ENCODE measurements at places on chromosomes 3 and 15. TPM values are rescaled to one million over a fixed set of nuclear protein-coding genes. Genes with fewer than 3 reads are reported as not detected.

Gene WDR5B
- 7.8 TPM for polyA plus RNA-seq

GRCh38 chr15:36498401-36498800 is 81.0 kb upstream of the CDIN1 start:
- DNase-seq: no peak

Gene RTP4
- 0.76 TPM for polyA plus RNA-seq

Gene ZNF662
- polyA plus RNA-seq: 30.3 TPM

DNA sequence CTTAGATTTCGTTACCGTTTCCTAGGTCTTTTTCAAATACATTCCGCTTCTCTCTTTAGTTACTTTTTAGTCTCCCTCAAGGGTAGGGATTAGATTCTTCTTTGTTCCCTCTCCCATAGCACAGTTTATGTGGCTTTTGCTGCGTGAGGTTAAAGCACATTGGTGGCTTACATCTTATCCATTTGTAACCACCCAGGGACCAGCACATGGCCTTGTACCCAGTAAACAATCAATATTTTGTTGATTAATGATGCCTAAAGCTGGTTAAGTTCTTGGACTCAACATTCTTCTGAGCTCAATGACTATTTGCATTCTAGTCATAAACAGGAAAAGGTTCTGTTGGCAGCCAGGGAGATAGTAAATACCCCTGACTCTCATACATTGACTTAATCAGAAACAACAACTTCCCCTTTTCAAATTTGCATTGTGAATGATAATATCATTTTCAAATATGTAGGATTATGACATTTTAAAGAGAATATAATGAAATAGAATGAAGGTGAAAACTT is 60.2 kb downstream of the CACNA1D start:
- no peak for DNase-seq

GRCh38 chr15:31561156-31561555 is 234.5 kb downstream of the KLF13 start:
- DNase-seq: no peak

Gene CPLX3
- polyA plus RNA-seq: not detected

Gene GJD2
- polyA plus RNA-seq: not detected

GRCh38 chr3:30605005-30605404 is 1.4 kb upstream of the TGFBR2 start:
- no peak for DNase-seq

Gene GRAMD2A
- 11.0 TPM for polyA plus RNA-seq

GRCh38 chr3:51673802-51674654 is 3.0 kb downstream of the TEX264 start:
- no peak for DNase-seq

Gene TMEM108
- polyA plus RNA-seq: 3.6 TPM

GRCh38 chr3:112647122-112647521 is 6.2 kb upstream of the CCDC80 start:
- DNase-seq: no peak

- no peak for DNase-seq
Measured at GRCh38 chr3:83438188-83438587, 1520.6 kb upstream of the CADM2 start.

Gene MOBP
- 0.07 TPM for polyA plus RNA-seq

- no peak for DNase-seq
Measured at GRCh38 chr15:29731865-29732264, 90.4 kb downstream of the TJP1 start.

Gene C2CD4A
- polyA plus RNA-seq: 0.24 TPM

DNA sequence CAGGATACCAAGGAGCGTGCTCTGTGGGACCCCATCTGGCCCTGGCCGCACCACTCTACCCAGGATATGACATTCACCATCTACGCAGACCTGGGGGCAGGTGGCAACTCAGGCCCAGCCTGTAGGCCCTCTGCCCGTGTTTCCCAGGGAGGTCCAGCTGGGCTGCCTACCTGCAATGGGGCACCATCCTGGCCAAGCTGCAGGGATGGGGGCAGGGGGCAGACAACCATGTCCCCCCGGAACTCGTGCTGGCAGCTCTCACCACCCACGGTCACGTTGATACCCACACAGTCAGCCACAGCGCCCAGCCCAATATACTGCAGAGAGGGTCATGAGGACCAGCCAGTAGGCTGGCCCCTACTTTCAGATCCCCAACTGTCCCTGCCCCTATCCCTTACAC is 7.9 kb downstream of the MST1R start:
- DNase-seq: no peak

GRCh38 chr3:153734777-153735551 is 386.2 kb upstream of the ARHGEF26 start:
- DNase-seq: no peak

- no peak for DNase-seq
Measured at GRCh38 chr3:194259982-194260766, 91.0 kb downstream of the CPN2 start.

Gene TGFBR2
- polyA plus RNA-seq: 89.8 TPM

Gene SERINC4
- not detected for polyA plus RNA-seq

Gene ROBO1
- polyA plus RNA-seq: 142 TPM

DNA sequence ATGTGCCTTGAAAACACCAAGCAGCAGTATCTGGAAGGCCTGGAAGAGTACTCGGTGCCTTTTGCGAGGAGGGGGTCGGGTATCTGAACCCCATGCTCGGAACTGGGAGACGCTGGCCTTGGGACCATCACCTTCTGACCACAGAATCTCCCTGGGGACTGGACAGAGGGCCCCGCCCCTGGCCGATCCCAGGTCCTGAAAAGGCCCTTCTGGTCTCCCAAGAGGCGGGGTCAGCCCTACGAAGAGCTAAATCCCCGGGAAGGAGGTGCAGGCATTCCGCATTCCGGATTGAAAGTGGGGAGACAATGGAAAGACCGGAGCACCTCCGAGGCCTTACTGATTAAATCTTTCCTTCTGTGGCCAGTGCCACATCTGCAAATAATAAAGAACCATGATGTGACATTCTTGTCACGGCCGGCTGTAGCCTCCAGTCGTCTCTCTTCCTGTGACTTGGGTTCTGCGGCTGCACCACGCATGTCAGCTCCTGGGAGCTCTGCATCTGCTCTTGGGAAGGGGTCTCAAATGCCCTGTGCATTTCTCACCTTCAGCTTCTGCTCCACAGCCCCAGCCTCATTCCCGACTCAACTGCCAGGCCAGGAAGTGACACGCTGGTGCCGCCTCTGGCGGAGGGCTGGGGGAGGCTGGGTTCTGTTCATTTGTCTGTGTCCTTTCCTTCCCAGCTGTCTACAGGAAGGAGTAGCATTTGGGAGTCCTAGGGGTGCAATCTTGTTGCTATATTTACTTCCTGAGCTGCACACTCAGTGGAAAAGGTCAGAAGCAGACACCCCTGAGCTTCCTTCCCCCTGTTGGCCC is 173.5 kb downstream of the KLF13 start:
- no peak for DNase-seq

Gene KBTBD12
- polyA plus RNA-seq: 1.2 TPM

Gene LRRC57
- polyA plus RNA-seq: 21.9 TPM

DNA sequence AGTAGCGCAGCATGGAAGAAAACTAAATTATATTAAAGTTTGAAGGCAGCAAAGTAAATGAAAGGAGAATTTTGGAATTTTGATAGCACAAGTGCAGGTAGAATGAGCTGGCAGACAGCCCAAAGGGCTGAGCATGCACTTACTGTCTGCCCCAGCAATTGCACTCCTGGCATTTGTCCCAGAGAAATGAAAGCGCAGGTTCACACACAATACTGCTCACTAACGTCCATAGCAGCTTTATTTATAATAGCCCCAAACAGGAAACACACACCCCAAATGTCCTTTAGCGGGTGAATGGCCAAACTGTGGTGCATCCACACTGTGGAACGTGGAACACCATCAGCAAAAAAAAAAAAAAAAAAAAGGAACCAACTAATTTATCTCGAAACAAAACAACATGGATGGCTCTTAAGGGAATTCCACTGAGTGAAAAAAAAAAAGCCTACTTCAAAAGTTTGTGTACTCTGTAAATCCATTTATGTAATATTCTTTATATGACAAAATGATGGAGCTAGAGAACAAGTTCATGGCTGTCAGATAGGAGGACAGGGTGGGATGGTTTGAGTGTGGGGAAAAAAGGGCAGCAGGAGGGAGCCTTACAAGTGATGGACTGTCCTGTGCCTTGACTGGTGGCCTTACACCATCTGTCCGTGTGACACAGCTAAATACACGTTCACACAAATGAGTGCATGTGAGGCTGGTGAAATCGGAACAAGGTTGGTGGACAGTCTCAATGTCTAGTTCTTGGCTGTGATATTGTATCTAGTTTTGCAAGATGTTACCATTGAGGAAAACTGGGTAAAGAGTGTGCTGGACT is 6.0 kb upstream of the TM2D3 start:
- DNase-seq: no peak

Gene BHLHE40
- 26.5 TPM for polyA plus RNA-seq

GRCh38 chr3:195868336-195868865 is 40.0 kb downstream of the TNK2 start:
- DNase-seq: no peak

GRCh38 chr3:193744048-193744821 is 151.2 kb downstream of the OPA1 start:
- DNase-seq: peak; percentile 63

Gene UBAP1L
- polyA plus RNA-seq: 2.3 TPM

Gene FOXL2
- polyA plus RNA-seq: not detected

DNA sequence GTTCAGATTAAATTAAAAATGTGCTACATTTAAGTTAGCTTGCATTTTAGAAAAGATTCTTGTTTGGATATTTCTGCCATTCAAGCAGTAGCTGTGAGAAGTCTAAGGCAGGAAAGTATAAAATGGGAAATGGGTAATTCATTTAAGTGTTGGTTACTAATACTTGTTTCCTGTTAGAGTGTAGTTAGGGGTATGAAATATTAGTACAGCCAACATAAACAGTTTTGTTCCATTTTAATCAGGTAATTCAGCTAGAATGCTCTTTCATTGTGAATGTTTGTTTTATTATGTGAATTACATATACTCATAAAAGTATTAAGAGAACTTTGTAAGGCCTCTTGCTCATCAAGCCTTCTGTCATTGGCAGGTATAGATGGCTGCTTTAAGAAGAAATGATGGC is 19.9 kb downstream of the TATDN2 start:
- no peak for DNase-seq

DNA sequence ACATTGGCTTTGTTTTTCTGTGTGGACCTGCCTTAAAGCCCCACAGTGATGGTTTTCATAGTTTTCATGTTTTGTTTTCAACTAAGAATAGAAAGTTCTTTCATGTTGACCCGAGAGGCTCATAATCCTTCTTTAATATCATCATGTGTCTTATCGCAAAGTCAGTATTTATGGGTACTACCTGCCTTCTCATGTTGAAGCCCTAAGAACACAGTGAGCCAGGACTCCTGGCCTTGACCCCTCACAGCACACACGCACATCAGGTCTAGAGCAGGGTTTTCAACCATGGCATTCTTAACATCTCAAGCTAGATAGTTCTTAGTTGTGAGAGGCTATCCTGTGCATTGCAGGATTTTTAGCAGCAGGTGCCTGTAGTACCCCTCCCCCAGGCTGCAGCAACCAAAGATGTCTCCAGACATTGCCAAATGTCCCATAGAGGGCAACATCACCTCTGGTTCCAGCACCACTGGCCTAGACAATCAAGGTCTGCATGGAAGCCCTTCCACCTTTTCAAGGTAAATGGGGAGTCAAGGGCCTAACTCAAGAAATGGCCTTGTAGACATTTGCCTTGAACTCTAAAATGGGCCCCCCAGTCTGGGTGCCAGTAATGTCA is 118.3 kb downstream of the MTHFS start:
- DNase-seq: no peak

DNA sequence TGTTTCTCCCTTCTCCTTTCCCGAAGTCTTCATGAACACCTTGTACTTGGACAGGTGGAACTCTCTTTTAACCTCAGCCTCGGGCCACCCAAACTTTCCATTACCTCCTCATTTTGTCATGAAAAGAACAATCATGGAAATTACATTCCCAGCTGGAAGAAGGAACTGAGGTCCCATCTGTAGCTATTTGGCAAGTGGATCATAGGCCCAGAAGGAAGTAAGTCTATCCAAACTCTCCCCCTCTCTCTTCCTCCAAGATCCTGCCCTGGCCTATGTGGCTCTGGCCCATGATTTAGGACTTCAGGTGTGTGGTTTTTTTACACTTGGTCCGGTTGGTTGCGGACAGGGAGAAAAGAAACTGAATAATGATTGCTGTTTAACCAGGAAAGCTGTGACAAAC is 44.1 kb downstream of the ITGB5 start:
- no peak for DNase-seq

DNA sequence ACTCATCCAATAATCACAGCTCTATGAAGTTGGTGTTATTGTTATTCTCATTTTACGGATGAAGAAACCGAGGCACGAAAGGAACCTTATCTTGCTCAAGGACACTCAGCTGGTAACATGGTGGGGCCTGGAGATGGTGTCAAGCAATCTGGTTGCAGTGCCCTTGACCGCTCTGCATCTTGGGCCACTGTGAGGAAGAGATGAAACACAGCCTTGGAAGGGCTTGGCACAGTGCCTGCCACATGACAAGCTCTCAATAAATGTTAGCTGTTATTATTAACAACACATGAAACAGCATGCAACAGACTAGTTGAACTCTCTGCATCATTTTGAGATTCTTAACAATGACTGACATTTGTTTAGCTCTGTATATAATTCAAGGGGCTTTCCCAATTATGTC is 10.1 kb upstream of the ITGA11 start:
- no peak for DNase-seq

Data from left renal pelvis (tissue), 4 donors.